Anterior cingulate cortex (tissue), 58 donors: ENCODE measurements at places on chromosomes 6 and 20.

DNA sequence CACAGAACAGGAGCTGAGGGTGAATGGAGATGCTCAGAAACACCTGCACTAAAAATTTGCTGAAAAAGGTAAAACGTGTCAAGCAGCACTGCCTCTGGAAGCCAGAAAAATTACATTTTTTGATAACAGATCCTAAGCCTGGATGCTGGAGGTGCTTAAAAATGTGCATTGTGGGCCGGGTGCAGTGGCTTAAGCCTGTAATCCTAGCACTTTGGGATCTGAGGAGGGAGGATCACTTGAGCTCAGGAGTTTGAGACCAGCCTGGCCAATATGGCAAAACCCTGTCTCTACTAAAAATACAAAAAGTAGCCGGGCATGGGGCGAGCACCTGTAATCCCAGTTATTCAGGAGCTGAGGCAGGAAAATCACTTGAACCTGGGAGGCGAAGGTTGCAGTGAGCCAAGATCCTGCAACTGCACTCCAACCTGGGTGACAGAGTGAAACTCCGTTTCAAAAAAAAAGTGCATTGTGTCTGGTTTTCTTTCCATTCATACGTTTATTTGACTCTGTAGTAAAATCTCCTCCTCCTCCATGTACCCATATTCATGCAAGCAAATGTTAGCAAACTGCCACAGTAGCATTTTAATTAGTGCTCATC is 587 bp upstream of the BTN3A1 start:
- no peak for DNase-seq

DNA sequence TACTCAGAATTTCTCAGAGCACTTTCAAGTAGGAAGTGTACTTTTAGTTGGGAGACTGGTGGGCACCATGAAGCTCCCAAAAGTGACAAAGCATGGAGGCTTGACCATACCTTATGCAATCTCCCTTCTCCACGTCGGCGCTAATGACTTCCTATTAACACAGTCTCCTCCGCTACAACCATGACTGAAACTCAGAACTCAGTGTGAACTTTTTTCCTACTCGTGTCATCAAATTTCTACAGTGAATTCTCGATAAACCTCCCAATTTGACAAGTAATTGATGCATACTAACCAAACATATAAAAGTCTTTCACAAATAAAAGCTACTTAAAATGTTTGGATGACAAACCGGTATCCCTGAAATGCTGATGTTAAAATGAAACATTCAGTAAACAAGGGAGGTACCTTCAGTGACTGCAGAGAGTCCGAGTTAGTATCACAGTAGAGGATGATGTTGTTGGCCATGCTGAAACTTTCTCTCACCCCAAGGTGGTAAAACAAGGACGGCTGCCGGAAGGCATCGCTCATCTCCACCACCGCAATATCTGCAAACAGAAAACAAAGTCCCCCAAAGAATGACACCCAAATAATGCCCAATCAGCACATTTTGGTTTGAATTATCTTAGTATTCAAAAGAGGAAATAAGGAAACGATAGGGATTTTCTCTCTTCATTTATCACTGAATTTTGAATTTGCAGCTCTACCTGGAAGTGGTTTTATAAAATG is 72.1 kb downstream of the MAP3K5 start:
- DNase-seq: no peak

DNA sequence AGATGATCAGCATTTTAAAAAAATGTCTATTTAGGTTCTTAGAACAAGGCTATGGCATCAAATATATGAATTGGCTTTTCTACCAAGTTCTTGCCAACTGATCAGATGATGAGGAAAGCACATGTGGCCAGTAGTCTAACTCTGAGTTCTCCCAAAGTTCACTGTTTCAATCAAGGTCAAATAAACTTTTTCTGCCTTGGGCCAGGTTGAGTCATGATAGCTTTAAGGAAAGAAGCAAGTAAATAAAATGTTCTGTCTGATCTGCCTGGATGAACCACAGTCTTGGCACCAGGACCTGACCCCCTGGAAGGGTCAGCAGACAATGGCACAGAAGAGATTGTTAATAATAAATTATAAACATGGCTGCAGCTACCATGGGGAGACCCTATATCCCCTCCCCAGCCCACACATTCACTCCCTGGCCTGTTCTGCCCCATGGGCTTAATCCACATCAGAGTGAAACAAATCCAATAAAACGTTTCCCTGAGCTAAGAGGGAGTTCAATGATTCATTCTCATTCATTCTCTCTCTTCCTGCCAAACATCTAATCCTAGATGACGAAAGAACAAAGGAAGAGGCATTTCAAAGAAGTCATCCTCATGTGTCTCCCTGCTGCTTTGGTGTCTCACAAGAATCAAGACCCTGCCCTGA is 661.6 kb downstream of the DHX35 start:
- DNase-seq: no peak

DNA sequence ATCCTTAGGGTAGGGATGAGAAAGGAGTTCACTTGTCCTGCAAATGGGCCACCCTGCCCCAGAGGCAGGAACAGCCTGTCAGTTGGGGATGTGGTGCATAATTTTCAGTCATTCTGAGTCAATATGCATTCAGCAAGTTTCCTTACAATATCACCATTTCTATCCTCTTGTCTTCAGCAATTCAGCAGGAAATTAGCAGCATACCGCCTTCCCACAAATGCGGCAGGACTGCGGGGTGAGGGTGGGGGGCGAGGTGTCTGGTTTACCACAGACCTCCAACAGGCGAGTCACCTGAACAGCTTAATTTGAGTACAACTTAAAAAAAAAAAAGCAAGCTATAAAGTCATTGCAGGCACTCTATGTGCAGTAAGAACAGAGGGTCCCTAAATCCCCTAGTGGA is 126.8 kb downstream of the MAP3K7 start:
- DNase-seq: no peak

DNA sequence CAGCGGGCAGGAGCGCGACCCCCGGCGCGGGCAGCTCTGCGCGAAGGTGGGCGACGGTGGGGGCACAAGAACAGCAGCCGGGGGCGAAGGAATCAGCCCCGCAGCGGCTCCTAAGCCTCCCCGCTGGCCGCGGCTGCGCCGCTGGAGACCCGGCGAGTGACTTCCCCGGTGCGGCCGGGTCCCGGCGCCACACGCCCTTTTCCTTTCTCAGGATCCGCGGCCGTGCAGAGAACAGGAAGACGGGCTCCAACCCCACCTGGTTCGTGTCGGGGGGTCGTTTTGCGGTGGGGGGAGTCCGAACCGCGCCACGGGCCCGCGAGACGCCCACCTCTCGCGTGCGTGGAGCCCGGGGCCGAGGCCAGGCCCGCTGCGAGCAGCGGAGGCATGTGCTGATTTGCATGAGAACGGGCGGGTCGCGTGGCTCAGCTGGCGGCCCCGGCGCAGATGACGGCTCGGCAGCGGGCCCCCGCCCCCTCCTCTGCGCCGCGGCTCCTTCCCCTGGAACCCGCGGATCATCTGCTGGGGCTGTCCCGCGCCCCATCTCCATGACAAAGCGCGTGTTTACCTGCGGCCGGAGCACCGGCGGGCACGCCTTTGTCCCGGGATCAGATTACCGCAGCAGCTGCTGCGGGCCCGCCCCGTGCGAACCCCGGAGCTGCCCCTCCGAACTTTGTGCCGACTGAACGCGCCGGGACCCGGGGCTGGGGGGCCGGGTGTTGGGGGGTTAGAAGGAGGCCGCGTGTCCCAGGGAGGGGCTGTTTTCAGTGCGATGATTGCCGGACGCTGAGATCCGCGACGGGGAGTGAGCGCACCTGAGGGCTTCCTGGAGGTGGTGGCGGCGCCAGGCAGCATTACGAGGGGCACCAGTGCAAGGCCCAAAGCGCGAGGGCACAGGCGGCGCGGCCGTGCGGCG is 4.9 kb upstream of the DLL1 start:
- DNase-seq: no peak

GRCh38 chr6:168666699-168667427 is 225.9 kb downstream of the SMOC2 start:
- no peak for DNase-seq

DNA sequence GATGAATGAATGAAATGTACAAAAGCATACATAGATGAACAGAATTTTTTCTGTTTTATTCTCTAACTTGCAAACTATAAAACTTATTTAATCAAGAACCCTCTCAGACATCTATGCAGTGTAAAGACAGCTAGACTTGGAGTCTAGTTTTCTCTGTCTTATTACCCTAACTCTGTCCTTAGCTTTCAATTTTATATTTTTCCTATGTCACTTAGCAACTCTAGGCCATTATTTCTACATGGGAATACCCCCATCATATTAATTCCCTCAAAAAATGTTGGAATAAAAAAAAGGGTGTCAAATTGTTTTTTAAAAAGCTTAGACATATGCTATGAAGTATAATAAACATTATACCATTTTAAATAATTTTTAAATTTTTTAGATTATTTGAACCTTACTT is 1.2 kb downstream of the RHAG start:
- DNase-seq: no peak

- DNase-seq: no peak
These were observed 579 bp downstream of the LRFN2 start for GRCh38 chr6:40586369-40587201.

DNA sequence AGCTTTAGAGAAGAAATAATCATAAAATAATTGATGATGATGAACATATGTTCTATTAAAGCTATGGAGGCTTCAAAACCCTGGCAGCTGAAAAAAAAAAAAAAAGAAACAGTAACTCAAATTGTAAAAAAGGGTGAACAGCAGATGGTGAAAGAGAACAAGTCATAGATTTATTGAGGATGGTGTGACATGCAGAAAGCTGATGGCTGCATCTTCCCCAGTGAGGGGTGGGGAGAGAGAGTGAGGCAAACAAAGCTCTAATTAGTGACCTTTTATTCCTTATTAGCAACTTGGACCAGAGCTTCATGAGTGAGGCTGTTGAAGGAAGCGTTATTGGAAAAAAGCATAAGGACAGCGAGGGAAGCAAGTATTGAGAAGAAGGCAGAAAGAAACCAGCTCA is 191.7 kb downstream of the EDN1 start:
- no peak for DNase-seq

DNA sequence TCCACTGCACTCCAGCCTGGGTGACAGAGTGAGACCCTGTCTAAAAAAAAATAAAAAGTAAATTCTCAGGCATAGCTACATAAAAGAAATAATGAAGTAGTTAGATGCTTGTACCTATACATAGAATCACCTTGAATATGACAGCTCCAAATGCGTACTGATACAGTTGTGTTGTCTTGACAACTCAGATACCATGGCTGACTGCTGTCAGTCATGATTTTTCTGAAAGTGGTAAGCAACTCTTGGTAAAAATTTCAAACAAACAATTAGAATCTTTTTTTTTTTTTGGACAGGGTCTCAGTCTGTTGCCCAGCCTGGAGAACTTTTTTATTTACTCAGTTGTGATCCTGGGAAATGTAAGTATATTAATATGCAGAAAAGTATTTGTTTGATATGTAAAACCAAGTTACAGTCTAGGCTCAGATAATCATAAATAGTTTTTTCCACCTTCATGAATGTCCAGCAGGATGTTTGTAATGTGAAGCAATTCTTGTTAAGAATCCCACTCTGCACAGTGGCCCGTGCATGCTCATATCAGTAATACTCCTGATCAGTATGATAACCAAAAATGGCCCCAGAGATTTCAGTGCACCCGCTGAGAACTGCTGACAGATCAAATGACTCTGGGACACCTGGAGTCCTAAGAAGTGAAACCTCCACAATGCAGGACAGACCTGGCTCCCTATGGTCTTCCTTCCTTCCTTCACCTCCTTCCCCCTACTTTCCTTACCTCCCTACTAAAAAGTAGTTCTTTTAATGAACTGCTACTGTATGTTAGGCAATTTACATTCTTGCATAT is 14.0 kb upstream of the MAPK13 start:
- DNase-seq: no peak

DNA sequence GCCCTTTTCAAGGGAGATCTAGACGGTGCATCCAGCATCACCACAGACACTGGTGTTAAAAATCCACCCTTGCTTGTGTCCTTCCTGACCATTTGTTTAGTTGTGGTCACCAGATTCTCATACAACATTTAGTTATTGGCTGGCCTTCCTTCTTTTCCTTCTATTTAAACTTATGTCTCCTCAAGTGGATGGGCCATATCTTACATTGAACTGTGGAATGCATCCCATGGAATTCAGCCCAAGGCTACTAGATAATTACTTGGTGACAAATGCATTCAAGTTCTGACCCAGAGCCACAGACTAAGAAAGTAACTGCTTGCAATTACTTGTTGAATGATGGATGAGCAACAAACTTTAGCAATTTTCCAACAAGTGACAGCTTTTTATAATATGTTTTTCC is 198.9 kb upstream of the SSTR4 start:
- DNase-seq: no peak

- DNase-seq: no peak
These were observed 3.2 kb downstream of the CCHCR1 start for GRCh38 chr6:31154436-31154835.

GRCh38 chr6:37507077-37507476 is 7.4 kb upstream of the CCDC167 start:
- DNase-seq: no peak

- DNase-seq: no peak
These were observed 12.5 kb upstream of the RANBP9 start for GRCh38 chr6:13724182-13724581.

DNA sequence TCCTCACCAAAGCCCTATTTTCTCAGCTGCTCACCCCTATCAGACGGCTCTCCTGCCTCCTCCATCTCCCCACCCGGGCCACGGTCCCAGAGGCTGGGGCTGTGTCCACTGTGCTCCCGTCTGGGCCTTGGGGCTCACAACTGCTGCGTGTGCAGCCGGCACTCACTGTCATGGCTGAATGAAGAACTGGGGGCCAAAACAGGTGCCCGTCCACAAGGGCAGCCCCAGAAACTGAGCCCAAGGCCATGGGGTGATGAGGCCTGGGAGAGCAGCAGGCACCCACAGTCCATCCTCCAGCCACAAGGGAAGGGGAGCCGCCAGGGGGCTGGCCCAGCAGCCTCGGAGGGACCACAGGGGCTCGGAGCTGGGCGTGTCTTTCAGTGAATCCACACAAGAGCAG is 159.5 kb downstream of the DLL1 start:
- no peak for DNase-seq

- DNase-seq: no peak
These were observed 214.2 kb upstream of the HTR1E start for GRCh38 chr6:86723151-86723550.

DNA sequence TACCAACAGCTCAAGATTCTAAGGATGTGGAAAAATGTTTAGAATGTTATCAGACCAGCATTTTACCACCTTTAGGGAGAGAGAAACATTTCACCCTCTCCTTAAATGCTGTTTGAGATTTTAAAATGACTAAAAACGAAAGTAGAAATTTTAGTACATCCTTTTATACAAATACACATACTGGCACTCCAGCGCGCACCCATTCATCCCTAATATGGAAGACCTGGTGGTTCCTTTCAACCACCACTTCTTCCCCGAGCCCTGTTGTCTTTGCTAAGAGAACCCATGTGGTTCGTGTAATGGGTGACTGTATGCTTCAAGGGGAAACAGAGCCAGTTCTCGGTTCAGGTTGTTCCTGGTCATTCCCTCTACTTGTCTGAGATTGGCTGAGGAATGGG is 21.3 kb downstream of the SPATA2 start:
- no peak for DNase-seq
